ENCODE measurements at places on chromosomes 6 and 20.

GRCh38 chr6:32816746-32817204 lies at the start of gene HLA-DOB:
Gene HLA-DOB (minus strand): TSS chr6:32817002. CDS start chr6:32816951, 51 bp downstream.
- DNase-seq = peak; percentile 80

DNA sequence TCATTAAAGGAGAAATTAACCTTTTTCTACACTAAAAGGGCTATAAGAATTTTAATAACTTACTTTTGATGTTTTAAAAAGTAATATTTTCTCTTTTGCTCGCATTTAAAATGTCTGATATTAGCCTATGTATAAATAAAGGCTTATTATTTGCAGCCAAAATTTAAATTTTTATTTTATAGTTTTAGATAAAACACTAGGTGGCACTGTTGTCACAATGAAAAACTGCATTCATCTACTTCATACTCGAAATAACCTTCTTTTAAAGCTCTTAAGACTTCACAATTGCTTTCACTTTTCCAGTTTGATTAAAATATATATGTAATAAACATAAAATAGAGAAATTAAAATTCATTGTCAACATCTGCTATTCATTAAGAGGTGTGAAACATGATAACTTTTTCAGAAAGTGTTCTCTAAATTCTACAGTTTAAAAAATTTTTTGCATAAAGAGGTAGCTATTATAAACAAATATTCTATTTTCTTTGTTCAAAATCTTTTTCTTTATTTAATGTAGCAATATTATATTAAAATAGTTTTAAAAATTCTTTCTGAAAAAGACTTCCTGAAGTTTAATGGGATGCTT lies 78.8 kb upstream of the DEFB112 start:
- DNase-seq = peak; percentile 16

DNA sequence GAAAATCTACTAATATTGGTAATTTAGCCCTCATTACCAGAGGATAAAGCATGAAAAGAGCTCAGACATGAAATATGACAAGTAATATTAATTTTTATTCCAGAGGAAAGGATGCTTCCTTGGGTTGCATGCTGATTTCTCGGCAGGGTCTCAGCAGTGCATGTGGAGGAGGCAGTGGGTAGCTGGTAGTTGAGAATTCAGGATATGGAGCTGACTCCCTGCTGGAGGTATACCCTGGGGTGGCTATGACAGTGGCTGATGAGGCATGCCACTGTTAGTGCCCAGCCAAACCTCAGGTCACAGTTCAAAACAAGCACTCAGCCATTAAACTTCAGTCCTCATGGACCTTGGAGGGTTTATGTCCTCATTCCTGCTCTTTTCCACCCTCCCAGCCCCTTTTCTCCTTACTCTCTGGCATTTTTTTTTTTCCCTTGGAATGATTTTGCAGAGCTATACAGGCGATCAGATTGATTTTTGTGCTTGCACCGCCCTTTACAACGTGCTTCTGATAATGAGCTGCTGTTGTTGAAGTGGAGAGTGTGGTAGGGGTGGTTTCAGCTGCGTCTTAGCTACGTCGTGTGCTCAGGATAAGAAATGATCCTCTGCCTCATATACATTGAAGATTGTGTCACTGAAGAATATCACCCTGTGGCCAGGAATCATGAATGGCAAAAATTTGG lies 761.9 kb upstream of the MMS22L start:
- no peak for DNase-seq

- DNase-seq = no peak
These were observed 536 bp upstream of the FNDC1 start for GRCh38 chr6:159168536-159169192.

- no peak for DNase-seq
These were observed 3.8 kb downstream of the APCDD1L start for GRCh38 chr20:58511364-58511763.

- DNase-seq = no peak
These were observed 156.0 kb downstream of the RFPL4B start for GRCh38 chr6:112503091-112503596.

GRCh38 chr20:39873286-39873685 lies 815.8 kb downstream of the MAFB start:
- no peak for DNase-seq

DNA sequence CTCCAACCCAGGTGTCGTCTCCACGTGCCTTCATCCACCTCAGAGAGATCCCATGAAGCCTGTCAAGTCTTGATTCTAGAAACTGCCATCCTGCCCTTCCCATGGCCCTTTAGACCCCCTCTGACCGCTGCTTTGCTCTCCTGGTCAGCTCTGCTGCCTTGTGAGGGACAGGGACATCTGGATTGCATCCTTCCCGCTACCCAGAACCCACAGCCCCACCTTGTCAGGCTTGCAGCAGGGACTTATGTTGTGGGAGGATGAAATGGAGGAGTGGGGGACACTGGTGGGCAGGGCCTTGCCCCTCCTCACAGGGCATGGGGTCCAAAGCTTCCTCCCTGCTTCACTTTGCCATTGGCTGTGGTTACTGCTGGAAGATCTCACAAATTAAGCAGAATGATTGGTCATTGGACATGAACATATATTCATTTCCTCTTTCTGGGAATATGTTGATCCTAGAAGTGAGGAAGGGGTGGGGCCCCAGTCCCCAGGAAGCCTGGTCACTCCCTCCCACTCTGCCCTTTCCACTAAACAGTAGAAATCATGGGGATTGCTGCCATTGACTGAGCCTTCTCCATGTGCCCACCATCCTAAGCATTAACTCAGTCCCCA lies 4.5 kb downstream of the GLP1R start:
- no peak for DNase-seq

GRCh38 chr6:30882204-30882758 lies 2.0 kb upstream of the DDR1 start:
- peak; percentile 10 for DNase-seq

DNA sequence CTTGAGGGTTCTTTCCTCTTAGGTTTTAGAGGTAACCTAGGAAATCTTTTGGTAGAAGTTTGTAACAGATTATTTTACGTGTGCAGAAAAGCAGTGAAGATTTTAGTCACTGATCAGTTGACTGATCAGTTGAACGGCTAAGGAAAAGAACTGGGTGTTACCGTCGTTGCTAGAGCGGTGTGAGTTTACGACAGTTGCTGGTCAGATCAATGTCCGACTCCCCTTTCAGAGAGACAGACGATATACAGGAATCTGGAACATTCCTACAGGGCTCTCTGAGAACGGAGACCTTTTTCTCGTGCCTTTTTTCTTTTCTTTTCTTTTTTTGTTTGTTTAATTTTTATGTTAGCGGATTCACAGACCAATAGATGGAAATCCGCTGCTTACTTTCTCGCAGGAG lies 132.1 kb upstream of the ZNF184 start:
- DNase-seq = peak; percentile 71

GRCh38 chr20:63129376-63129965 lies 86.5 kb downstream of the YTHDF1 start:
- DNase-seq = no peak

DNA sequence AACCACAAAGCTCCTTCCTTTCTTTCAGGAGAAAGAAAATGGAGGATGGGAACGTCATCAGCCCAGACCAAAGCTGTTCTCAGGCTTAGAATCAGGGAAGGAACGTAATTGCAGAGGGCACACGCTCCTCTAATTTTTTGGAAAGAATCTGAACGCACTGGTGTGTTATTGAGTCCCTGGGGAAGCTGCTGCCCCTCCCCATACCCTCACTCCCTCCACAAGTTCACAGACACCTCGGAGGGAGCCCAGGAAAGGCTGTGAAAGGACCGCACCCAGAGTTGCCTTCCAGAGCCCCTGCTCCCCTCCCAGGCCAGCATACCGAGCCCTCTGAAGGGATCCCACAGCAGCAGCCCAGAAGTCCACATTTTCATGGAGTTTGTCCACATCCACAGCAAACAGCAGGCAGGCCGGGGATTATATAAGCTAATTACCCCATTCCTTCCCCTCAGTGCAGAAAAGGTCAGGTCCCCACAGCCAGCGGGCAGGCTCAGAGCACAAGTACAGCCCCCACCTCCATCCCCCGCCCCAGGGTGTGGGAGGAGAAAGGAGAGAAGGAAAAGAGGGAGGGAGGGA lies 53.7 kb downstream of the ANKRD60 start:
- DNase-seq = no peak

DNA sequence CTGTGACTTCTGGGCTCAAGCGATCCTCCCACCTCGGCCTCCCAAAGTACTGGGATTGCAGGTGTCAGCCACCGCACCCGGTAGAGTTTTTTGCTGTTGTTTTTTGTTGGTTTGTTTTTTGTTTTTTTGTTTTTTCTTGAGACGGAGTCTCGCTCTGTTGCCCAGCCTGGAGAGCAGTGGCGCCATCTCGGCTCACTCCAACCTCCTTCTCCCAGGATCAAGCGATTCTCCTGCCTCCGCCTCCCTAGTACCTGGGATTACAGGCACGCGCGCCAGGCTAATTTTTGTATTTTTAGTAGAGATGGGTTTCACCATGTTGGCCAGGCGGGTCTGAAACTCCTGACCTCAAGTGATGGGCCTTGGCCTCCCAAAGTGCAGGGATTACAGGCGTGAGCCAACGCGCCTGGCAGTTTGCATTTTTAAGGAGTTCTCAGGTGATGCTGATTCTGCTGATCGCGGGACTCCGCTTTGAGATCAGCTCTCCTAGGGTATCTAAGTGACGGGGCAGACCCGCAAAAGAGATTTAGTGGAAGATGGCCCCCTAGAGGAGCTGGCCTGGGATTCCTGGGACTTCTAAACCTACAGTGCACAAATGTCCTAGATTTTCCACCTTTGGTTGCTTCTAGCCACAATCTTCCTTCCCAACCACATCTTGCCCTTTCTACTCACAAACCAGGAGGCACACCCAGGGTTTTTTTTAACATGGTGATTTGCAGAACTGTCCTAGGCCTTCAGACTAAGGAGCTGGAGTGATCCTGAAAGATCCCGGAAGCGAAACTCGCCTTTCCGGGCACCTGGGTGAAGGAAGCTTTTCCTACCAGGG lies 45.2 kb downstream of the DPPA5 start:
- no peak for DNase-seq

DNA sequence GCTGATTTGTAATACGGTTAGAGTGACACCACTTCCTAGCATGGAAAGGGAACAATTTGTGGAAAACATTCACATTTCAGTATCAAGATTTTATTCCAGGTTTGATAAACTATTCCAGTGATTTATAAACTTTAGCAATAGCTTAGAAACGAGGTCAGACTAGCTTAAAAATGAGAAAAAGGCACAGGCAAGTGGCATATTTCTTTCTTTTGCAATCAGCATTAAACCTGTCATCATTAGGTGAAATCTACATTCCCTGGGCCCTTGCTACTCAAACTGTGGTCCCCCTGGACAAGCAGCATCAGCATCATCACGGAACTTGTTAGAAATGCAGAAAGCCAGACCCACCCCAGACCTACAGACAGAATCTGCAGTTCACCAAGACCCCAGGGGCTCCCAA lies 29.9 kb downstream of the TBC1D7 start:
- DNase-seq = no peak

DNA sequence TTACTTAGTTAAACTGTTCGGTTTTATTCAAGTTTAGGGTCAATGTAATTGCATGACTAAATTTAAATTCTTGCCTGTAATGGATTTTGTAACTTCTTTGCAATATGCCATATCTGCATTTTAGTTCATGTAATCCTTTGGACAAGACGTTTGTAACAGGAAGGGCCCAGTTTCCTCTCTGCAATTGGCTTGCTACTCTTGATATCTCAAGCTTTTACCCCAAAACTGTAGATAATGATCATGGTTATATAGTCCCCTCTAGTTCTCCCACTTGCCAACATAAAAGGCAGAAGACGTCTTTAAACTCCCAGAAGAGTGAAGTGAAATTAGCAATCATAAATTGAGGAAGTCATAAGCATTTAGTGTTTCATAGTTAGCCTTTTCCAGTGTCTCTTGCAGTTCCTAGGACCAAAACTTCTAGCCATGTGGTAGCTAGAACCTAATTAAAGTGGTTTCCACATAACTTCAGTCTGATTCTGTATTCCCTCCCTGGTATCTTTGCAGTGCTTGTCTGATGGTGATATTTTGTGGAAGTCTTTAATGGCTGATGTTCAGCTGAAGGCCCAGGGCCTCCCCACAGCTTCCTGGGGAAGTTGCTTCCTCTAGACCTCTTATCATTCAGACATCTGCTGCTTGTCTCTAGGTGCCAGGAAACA lies 117.8 kb upstream of the SUPT3H start:
- no peak for DNase-seq

GRCh38 chr6:73704260-73704659 lies 8.3 kb downstream of the CD109 start:
- no peak for DNase-seq

GRCh38 chr6:169809386-169809785 lies 58.0 kb downstream of the ERMARD start:
- no peak for DNase-seq

- no peak for DNase-seq
These were observed 160.8 kb upstream of the KHDRBS2 start for GRCh38 chr6:62446647-62447316.

DNA sequence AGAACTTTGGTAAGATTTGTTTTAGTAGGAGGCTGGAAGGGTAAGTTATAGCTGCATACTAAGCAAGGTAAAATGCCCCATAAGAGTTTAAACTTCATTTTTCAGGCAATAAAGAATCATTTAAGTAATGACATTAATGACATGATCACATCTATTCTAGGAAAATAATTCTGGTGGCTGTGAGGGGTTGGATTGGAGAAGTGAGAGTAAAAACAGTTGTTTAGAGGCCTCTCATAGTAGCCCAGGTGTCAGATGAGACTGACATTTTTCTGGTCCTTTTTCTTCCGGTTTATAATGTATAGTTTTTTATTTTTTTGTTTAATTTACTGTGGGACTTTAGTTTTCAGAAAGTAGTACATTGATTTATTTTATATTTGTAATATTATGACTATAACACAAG lies 40.8 kb downstream of the ITCH start:
- peak; percentile 53 for DNase-seq

GRCh38 chr6:19024737-19025136 lies 637.6 kb downstream of the RNF144B start:
- no peak for DNase-seq

GRCh38 chr6:57268294-57268640 lies 46.2 kb upstream of the RAB23 start:
- DNase-seq = no peak

- DNase-seq = peak; percentile 73
These were observed 108.9 kb downstream of the SNX5 start for GRCh38 chr20:17859616-17860232.

DNA sequence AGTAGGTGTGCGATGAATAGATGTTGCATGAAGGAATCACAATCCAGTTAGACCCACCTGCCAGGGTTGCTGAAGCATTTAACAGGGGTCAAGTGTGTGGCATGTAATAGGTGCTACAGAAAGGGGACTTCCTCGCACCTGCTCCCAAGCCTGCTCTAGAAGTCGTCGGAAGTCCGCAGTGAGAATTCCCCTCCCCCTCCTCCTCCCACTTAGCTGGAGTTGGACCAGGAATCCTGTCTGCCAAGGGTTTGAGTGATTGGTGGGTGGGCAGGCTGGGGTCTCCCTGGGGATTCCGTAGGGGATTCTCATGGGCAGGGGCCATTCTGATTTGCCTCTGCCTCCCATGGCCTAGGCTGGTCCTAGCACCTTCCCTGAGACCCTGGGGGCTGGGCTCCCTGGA lies 10.3 kb downstream of the SCRT2 start:
- no peak for DNase-seq

GRCh38 chr6:48240287-48240686 lies 129.3 kb upstream of the PTCHD4 start:
- DNase-seq = no peak

- DNase-seq = no peak
These were observed 112.5 kb downstream of the WDR27 start for GRCh38 chr6:169589293-169589692.

GRCh38 chr20:19565736-19566135 lies 192.3 kb upstream of the RIN2 start:
- no peak for DNase-seq

- peak; percentile 10 for DNase-seq
These were observed 1.3 kb downstream of the EPPIN start for GRCh38 chr20:45545754-45546453.

- no peak for DNase-seq
These were observed 28.9 kb upstream of the SLC22A3 start for GRCh38 chr6:160319246-160319645.
